DMS 273 treated with DMSO at 0.1 percent for 48 hours (cell line): ENCODE measurements at places on chromosomes 5 and 9.

GRCh38 chr5:72752909-72753308 lies 63.6 kb upstream of the TNPO1 start:
- no peak for DNase-seq

DNA sequence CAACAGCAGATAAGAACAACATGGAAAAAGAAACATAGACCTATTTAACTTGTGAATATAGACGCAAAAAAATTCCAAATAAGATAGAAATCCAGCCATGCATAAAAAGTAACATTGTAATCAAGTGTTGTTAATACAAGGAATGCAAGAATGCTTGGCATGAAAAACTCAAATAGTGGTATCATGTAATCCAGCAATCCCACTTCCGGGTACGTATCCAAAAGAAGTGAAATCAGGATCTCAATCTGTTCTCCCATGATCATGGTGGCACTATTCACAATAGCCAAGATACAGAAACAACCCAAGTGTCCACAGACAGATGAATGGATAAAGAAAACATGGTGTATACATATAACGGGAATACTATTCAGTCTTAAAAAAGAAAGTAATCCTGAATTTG lies 437.4 kb downstream of the ARHGEF28 start:
- DNase-seq: no peak

DNA sequence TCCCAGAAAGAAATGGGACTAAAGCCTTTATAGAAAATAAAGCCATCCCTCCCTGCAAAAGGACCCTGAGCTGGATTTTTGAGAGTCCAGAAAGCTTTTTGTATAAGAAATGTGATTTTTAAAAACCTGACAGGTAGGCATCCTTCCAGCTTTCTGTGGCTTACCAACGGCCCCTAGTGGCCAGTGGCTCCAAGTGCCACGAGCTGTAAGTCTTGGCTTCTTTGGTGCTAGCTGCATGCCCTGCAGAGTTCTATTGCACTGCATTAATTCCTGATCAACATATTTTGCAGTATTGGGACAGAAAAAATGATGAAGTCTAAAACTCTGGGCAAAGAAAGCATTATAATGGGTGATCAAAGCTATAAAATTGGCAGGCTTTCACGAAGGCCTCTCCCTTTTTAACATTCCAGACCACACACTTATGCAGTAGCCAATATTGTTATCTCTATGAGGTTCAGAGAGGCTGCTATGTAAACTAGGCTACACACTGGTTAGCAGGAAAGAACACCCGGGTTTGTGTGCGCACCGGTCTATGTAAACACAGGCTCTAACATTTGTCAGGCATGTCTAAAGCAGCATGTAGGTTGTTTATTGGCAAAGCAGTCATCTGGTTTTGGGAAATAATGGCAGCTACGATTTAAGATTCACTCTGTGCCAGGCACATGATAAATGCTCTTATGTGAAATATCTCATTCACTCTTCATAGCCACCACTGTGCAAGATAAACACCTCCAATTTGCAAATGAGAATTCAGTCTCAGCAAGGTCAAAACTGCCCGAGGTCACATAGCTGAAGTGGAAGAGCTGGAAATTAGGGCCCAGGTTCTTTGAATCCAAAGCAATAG lies 55.2 kb downstream of the NMUR2 start:
- DNase-seq: no peak

GRCh38 chr5:115096034-115096769 lies 73.5 kb downstream of the TRIM36 start:
- DNase-seq: no peak

- no peak for DNase-seq
Measured at GRCh38 chr5:65120371-65120967, 351.7 kb downstream of the CWC27 start.

GRCh38 chr5:16074358-16074757 lies 105.2 kb downstream of the MARCHF11 start:
- no peak for DNase-seq
